Occipital lobe (tissue), 3 donors: ENCODE measurements at places on chromosomes 12 and 14. TPM values are rescaled to one million over a fixed set of nuclear protein-coding genes. Genes with fewer than 3 reads are reported as not detected.

Gene SLC16A7
- 44.9 TPM for total RNA-seq

DNA sequence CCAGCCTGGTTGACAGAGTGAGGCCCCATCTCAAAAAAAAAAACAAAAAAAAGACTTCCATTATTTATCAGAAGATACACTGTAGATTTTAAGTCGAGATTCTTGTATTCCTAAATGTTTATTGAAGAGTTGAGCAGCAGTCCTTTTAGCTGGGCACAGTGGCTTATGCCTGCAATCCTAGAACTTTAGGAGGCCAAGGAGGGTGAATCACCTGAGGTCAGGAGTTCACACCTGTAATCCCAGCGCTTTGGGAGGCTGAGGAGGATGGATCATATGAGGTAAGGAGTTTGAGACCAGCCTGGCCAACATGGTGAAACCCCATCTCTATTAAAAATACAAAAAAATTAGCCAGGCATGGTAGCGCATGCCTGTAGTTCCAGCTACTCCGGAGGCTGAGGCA, 57.6 kb downstream of the HEATR5A start:
- no peak for DNase-seq

- DNase-seq: no peak
Measured at GRCh38 chr12:56261503-56262232, 3.5 kb upstream of the ANKRD52 start.

Gene VWF
- 9.7 TPM for total RNA-seq

GRCh38 chr12:24360461-24360860, 411.0 kb upstream of the SOX5 start:
- DNase-seq: no peak

Gene VDR
- not detected for total RNA-seq

Gene RD3L
- total RNA-seq: not detected

Gene MYF5
- not detected for total RNA-seq

Gene SOAT2
- total RNA-seq: not detected

DNA sequence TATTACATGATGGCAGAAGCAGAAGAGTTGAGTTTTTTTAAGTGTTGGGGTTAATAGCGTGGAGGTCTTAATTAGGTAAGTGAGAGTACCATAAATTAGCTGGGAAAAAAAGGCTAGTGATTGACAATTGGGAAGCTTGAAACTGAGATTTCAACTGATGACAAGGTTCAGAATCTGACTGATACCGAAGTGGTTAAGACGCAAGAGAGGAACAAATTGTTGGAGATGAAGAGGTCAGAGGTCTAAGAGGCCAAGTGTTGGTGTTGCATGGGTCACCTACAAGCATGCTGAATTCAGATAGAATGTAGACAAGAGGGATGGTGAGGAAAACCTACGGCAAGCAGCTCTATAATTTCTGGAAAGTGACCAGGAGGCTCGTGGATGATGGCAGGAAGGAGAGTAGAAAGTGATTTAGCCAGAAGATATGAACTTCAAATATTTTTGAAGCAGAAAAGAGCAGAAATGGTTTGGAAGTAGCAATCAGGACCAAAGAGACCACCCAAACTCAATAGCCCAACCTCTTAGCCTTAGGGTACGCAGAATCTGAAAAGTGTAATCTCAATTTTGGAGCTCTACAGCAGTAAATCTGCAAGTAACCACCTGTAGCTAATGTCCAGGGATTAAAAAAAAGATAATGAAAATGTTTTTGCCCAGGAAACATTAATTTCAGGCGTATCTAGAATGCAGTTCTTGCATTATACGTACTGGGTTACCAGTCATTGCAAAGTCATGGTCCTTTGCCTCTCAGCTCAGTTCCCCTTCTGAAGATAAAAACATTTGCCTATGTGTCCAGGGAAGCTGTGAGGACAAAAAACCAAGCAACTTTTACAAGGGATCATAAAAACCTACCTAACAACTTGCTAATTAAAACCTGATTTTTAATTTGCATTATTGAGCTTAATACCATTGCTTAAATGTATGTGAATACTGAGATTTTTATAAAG, 1.7 kb upstream of the TMPO start:
- DNase-seq: no peak

GRCh38 chr12:55072083-55072482, 52.3 kb downstream of the NEUROD4 start:
- DNase-seq: no peak

DNA sequence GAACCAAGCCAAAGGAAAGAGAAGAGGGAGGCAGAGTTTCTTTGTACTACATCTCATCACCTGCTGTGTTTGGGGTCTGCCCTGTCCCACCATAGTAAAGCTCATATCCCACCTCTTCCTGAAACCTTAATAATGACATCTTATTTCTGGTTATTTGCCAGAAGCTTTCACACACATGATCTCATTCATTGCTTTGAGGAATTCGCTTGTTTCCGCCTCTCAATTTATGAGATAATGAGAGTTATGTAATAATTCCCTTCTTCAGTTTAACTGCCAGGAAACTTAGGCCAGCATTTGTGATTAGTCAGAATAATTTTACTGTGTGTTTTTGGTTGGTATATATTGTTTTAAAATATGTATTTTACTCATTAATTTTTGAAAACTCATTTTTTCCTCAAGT, 205.2 kb downstream of the CACNA1C start:
- no peak for DNase-seq

Gene SLC25A47
- not detected for total RNA-seq

Gene NGB
- 4.1 TPM for total RNA-seq

Gene TSPAN19
- 0.16 TPM for total RNA-seq

DNA sequence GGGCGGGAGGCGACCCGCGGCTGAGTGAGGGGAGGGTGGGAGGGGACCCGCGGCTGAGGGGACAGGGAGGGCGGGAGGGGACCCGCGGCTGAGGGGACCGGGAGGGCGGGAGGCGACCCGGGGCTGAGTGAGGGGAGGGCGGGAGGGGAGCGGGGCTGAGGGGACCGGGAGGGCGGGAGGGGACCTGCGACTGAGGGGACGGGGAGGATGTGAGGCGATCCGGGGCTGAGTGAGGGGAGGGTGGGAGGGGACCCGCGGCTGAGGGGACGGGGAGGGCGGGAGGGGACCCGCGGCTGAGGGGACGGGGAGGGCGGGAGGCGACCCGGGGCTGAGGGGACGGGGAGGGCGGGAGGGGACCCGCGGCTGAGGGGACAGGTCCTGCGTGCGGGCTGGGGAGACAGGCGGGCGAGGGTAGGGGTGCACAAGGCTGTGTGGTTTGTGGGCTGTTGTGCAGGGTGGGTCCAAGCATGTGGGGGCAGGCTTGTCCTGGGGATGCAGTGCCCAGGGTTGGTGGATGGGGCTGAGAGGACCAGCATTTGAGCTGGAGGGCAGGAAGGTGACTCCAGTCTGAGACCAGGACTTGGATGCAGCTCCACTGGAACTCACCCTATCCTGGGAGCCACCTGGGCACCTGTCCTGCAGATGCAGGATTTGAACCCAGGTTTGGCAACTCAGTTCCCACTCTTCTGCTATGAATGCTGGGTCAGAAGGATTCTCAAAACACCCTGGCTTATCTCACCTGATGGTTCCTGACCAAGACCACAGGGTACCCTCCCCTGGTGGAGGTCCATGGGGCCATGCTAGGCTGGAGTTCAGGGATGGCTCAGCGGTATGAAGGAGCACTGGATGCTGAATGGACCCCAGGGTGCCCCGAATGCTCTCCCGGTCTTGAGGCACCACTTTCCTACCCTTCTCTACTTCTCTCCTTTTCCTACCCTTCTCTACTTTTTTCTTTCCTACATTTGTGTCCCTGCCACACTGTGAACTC, 9.4 kb downstream of the PLD4 start:
- DNase-seq: no peak

Gene PLEKHD1
- total RNA-seq: 0.16 TPM

GRCh38 chr14:69170839-69171238, 17.9 kb upstream of the DCAF5 start:
- DNase-seq: no peak

Gene HOXC10
- not detected for total RNA-seq

DNA sequence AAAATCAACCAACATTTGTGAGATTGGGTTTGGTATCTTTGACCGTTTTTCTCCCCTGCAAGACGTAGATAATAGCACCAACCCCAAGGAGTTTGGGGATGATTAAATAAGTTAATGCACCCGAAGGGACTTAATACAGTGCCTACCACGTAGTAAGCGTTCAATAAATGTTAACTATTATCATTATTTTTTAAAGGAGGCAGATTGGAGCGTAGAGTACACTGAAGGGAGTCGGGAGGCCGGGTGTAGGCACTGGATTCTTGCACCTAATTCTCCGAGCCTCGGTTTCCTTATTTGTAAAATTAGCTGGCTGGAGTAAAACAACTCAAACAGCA, 367 bp upstream of the FRS2 start:
- DNase-seq: no peak

GRCh38 chr14:38074081-38074480, 133.6 kb upstream of the SSTR1 start:
- no peak for DNase-seq

- no peak for DNase-seq
Measured at GRCh38 chr14:30751646-30752416, 122.5 kb upstream of the COCH start.

Gene KRT77
- not detected for total RNA-seq

- no peak for DNase-seq
Measured at GRCh38 chr12:11822081-11822834, 172.8 kb downstream of the ETV6 start.

Gene KRT72
- total RNA-seq: not detected

Gene RND1
- total RNA-seq: 22.9 TPM

GRCh38 chr12:27523305-27523641, 733 bp upstream of the PPFIBP1 start:
- DNase-seq: no peak

Gene CCDC197
- not detected for total RNA-seq

- no peak for DNase-seq
Measured at GRCh38 chr12:52358575-52359350, 8.5 kb downstream of the KRT85 start.

Gene NANOG
- not detected for total RNA-seq

Gene DEPDC4
- 1.2 TPM for total RNA-seq

- no peak for DNase-seq
Measured at GRCh38 chr14:65302571-65303189, 109.8 kb upstream of the FUT8 start.

DNA sequence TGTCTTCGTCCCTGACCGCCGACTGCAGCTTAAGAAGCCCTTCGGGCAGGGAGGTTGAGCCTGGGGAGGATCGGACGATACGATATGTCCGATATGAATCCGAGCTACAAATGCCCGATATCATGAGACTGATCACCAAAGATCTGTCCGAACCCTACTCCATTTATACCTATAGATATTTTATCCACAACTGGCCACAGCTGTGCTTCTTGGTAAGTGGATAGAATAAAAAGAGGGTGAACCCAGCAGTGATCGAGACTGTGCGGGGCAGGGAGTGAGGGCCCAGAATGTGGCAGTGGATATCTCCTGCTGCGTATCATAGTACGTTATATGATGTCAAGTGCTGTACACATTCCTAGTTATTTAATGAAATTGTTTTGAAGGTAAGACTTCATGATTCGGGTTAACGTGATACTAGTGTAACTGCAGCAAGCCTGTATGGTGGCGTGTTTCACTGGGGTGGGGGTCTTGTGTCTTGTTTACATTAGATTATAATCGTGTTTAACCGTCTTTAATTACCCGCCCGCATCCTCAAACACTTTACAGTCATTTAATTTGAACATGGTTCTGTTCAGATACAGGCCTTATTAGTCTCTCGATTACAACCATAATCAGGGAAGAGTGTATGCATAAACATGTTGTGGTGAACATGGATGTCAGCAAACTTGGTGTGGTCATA, 1.3 kb downstream of the NAA30 start:
- DNase-seq: no peak

GRCh38 chr12:96874211-96874610, 32.8 kb upstream of the NEDD1 start:
- no peak for DNase-seq
